ENCODE measurements at places on chromosomes 16 and 17. TPM values are rescaled to one million over a fixed set of nuclear protein-coding genes. Genes with fewer than 3 reads are reported as not detected.

- peak; percentile 52 for DNase-seq
These were observed 674 bp downstream of the ZNF821 start for GRCh38 chr16:71883168-71883848.

- no peak for DNase-seq
These were observed 29.8 kb downstream of the LIG3 start for GRCh38 chr17:35010093-35010492.

The LRRC37B gene
- 21.7 TPM for total RNA-seq

DNA sequence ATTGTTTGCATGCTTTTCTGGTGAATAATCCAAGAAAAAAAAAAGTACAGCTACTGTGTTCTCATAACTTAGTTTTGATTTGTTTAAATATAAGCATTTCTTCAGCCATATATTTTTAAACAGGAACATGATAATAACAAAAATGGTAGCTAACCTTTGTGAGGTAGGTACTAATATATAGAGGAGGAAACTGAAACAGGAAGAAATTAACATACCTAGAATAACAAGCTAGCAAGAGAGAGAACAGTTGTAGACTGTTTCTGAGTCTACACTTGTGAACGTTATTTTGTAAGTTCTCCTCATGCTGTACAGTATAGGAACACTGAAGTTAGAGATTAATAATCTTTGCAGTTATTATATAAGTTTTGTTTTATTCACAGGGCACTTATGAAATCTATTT lies 49.3 kb downstream of the NSRP1 start:
- DNase-seq = no peak

All from ureter (tissue), 1 donor.